ENCODE measurements at places on chromosomes 1 and 21.

GRCh38 chr1:186626356-186626932 is 53.8 kb downstream of the PTGS2 start:
- no peak for DNase-seq
- peak overlapping the region; percentile 82 for H3K27ac ChIP-seq
- H3K4me3 ChIP-seq, result no peak overlapping the region
- no peaks in the 10 kb centered on the region for H3K27me3 ChIP-seq
- no peaks in the 10 kb centered on the region for H3K36me3 ChIP-seq

DNA sequence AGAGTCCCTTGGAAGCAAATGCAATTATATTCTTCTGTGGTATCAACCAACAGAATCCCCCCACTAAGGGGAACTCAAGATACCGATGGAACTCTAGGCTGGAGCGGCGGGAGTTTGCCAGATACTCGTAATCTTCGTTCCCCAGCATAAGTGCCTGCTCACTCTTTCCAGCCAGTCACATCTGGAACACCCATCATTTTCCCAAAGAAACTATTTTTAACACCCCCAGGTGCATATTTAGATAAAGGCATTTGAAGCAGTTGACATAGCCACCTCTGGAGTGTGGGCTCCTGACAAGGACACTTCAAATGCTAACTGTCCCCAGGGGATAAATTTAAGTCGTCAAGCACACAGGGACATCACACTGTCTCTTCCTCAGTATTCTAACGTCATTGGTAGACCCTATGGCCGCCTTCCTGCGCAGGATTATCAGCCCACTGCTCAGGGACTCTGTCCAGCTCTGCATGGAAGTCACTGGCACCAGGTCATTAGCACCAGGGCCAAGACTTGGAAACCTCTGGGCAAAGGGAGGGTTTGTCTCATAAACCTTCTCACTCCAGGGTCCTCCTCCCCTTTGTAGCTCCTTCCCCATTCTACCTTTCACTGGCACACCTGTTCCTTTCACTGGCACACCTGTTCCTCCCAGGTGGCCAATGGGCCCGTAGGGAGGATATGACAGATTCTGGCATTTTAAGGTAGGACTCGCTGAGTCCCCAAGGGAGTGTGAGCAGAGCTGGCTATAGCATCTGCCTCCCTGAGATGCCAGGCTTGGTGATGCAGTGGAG is 48.8 kb downstream of the H3-3A start:
- H3K4me3 ChIP-seq, result peak overlapping the region; percentile 65
- no peaks in the 10 kb centered on the region for H3K36me3 ChIP-seq
- DNase-seq, result no peak
- H3K4me1 ChIP-seq, result peaks cover 27% of the 10 kb centered on the region

DNA sequence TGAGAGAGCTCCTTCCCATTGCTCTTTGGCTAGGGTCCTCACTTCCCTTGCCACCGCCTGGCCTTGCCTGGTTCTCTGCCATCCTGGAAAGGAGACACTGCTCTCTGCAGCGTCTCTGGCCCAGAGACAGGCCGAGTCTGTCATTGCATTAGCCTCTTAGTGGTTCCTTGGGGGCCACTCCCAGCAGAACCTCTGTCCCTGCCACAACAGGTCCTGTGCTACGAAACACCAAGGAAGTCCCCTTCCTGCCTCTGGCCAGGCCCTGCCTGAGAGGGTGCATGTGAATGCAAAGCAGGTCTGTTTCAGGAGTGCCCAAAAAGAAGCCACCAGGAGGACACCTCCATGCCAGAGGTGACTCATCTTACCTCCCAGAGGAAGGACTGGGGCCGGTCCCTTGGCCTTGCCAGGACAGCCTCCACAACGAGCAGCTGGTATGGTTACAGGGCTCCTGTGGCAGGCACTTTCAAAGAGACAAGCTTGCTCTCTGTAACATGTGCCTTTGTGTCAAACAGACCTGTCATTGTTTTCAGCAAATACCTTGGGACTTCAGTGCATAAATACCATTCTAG is 59.6 kb downstream of the VPS26C start:
- no peaks in the 10 kb centered on the region for H3K4me1 ChIP-seq
- no peaks in the 10 kb centered on the region for H3K27me3 ChIP-seq
- H3K27ac ChIP-seq, result no peak overlapping the region
- no peak for DNase-seq

DNA sequence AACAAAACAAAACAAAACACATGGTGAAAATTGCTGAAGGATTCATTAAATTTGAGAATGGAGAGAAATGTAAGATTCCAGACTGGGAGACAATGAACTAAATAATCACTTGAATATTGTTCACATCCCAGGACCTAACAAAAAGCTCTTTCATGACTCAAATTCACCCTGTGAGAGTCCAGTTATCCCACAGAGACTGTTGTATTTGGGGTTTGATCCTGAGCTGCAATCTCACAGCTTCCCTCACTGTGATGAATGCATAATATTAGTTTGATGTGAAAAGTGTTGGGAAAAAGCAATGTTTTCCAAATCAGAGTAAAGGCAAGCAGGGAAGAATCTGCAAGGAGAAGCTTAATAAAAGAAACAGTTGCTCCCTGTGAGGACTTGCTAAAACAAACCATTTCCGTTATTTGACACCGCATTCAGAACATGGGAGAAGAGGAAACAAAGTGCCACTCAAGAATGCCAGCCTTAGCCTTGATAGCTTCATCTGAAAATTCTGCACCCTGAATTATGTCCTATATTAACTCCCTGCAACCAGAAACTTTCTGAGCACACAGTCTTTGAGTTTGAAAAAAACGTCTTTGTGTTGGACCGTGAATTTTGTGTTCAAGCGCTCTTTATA is 208.8 kb downstream of the DAB1 start:
- H3K27ac ChIP-seq, result peak overlapping the region; percentile 62
- H3K4me1 ChIP-seq, result peaks cover 12% of the 10 kb centered on the region
- no peak for DNase-seq
- H3K27me3 ChIP-seq, result no peaks in the 10 kb centered on the region

DNA sequence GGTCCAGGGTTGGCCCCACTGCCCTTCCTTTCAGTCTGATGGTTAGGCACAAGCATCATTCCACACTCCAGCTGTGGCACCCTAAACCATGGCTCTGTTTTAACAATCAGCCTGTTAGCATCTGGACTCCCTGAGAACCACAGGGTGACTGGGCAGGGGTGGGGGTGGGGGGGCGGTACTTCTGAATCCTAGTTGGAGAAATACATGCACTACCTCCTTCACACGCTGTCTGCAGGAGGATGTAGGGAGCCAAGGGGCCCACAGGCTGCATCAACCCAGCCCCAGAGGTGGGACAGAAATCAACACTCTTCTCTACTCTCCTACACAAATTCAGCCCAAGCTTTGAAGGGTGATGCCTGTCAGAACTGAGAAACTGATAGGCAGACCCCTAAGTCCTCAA is 23.8 kb downstream of the DDX20 start:
- no peaks in the 10 kb centered on the region for H3K36me3 ChIP-seq
- peaks cover 10% of the 10 kb centered on the region for H3K4me1 ChIP-seq
- H3K4me3 ChIP-seq, result no peak overlapping the region
- peaks cover 20% of the 10 kb centered on the region for H3K27me3 ChIP-seq

GRCh38 chr1:74587888-74588287 is 75.5 kb upstream of the LRRC53 start:
- peaks cover 9% of the 10 kb centered on the region for H3K4me1 ChIP-seq
- H3K27me3 ChIP-seq, result peaks cover 4% of the 10 kb centered on the region
- no peak for DNase-seq
- H3K4me3 ChIP-seq, result no peak overlapping the region

GRCh38 chr1:38046333-38046883 is at the start of gene POU3F1:
TSS of gene POU3F1 (minus strand) at chr1:38046793. CDS start at chr1:38046743, 50 bp downstream.
- H3K27me3 ChIP-seq, result peaks cover 80% of the 10 kb centered on the region
- H3K4me1 ChIP-seq, result peaks cover 9% of the 10 kb centered on the region
- H3K36me3 ChIP-seq, result no peaks in the 10 kb centered on the region

GRCh38 chr1:107810291-107810951 is 154.6 kb downstream of the VAV3 start:
- H3K27ac ChIP-seq, result no peak overlapping the region
- no peak for DNase-seq
- H3K27me3 ChIP-seq, result peaks cover 26% of the 10 kb centered on the region
- no peaks in the 10 kb centered on the region for H3K4me1 ChIP-seq
- H3K36me3 ChIP-seq, result no peaks in the 10 kb centered on the region

DNA sequence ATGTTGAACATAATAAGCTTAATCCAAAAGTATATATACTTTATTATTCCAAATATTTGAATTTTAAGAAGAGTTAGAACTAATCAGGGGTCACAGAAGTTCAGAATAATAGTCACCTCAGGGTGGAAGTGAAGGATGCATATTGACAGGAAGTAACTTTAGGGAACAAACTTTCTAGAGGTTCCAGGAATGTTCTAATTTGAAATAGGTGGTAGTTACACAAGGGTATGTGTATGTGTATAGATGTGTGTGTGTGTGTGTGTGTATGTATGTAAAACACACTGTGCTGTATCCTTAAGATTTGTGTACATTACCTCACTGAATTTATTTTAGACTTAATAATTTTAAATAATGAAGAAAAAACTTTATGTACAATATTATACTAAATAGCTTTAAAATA is 110.4 kb downstream of the ACBD6 start:
- no peak overlapping the region for H3K4me3 ChIP-seq
- DNase-seq, result no peak
- peaks cover 9% of the 10 kb centered on the region for H3K4me1 ChIP-seq
- H3K27ac ChIP-seq, result no peak overlapping the region
- no peaks in the 10 kb centered on the region for H3K27me3 ChIP-seq

GRCh38 chr1:99236756-99237155 is 27.5 kb upstream of the PLPPR4 start:
- no peaks in the 10 kb centered on the region for H3K27me3 ChIP-seq
- H3K4me1 ChIP-seq, result no peaks in the 10 kb centered on the region
- H3K4me3 ChIP-seq, result no peak overlapping the region
- DNase-seq, result no peak
- H3K36me3 ChIP-seq, result no peaks in the 10 kb centered on the region

DNA sequence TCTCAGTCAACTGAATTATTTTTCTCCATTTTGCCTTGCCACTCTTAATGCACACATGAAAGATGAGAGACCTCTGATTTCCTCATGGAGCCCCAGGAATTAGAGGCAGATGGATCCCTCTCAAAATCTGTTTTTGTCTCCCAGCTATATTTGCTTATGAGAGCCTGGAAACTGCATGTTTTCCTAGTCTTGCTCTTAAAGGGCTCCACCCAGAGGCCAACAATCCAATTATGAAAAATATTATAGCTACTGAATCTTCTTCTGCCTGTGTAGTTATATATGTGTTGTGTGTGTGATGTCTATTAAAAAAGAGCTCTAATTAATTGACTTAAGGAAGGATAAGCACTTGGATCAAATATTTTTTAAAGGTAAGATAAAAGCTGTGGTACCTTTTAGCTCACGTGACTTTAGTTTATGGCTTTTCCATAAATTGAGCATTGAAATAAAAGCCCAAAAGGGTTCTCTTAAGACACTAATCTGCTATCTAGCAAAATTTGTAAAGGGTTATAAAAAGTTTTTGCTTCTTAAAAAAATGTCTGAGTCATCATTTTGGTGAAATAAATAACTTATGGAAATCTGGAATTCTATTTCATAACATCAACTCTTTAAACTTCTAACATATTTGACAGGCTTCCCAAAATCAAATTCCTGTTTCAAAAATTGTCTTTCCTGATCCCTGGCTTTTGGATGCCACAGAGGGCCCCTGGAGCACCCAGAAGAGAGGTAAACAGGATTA is 31.2 kb upstream of the TSPEAR start:
- H3K4me1 ChIP-seq, result peaks cover 8% of the 10 kb centered on the region
- H3K27ac ChIP-seq, result no peak overlapping the region
- no peaks in the 10 kb centered on the region for H3K36me3 ChIP-seq
- peaks cover 6% of the 10 kb centered on the region for H3K27me3 ChIP-seq

DNA sequence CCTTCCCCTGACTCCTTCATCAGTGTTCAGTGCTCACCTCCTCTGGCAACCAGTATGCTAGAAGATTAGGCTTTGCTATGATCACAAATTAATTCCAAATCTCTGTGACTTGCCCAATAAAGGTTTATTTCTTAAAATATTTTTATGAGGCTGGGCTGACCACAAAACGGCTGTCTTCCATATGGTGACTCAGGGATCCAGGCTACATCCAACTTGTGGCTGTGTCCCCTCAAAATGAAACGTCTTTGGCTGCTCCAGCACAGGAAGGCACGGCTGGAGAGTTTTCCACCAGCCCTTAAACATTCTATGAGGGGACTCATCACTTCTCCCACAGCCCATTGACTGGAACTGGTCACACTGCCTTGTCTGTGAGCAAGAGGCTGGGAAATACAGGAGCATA is 131.5 kb downstream of the HUNK start:
- no peaks in the 10 kb centered on the region for H3K27me3 ChIP-seq
- no peak for DNase-seq
- no peak overlapping the region for H3K27ac ChIP-seq
- H3K4me3 ChIP-seq, result no peak overlapping the region

- no peak overlapping the region for H3K4me3 ChIP-seq
- DNase-seq, result no peak
- no peaks in the 10 kb centered on the region for H3K36me3 ChIP-seq
- peaks cover 9% of the 10 kb centered on the region for H3K4me1 ChIP-seq
- H3K27ac ChIP-seq, result no peak overlapping the region
- no peaks in the 10 kb centered on the region for H3K27me3 ChIP-seq
These were observed 120.4 kb upstream of the SLC25A33 start for GRCh38 chr1:9418851-9419250.

DNA sequence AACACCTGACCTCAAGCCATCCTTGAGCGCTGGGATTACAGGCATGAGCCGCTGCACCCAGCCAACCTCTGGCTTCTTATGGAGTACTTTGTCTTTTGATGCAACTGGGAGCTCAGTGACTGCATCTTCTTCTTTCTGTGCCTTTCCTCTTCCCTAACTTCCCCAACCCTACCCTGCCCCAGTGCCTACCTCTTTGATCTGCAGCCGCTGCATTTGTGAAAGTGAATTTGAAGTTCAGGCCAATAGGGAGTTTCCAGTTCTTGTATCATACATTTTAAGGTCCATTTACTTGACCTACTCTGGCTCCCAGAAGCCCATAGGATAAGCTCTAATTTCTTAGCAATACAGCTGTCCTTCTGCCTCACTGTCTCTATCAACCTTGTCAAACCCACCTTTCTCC is 52.2 kb downstream of the KCNC4 start:
- no peak overlapping the region for H3K27ac ChIP-seq
- no peaks in the 10 kb centered on the region for H3K36me3 ChIP-seq
- H3K27me3 ChIP-seq, result peaks cover 32% of the 10 kb centered on the region
- peaks cover 9% of the 10 kb centered on the region for H3K4me1 ChIP-seq

GRCh38 chr21:33397717-33398116 is 5.5 kb upstream of the IFNGR2 start:
- no peak overlapping the region for H3K27ac ChIP-seq
- H3K4me3 ChIP-seq, result no peak overlapping the region
- no peak for DNase-seq
- H3K4me1 ChIP-seq, result peaks cover 21% of the 10 kb centered on the region

- H3K27ac ChIP-seq, result no peak overlapping the region
- H3K4me3 ChIP-seq, result peak overlapping the region; percentile 73
- DNase-seq, result no peak
- no peaks in the 10 kb centered on the region for H3K36me3 ChIP-seq
- H3K4me1 ChIP-seq, result peaks cover 23% of the 10 kb centered on the region
These were observed 58.5 kb upstream of the LRRC8D start for GRCh38 chr1:89762386-89762778.

- no peaks in the 10 kb centered on the region for H3K36me3 ChIP-seq
- no peak for DNase-seq
- H3K4me3 ChIP-seq, result no peak overlapping the region
These were observed 16.7 kb downstream of the RGS4 start for GRCh38 chr1:163085904-163086268.
